ENCODE measurements at places on chromosomes 13 and 19.

DNA sequence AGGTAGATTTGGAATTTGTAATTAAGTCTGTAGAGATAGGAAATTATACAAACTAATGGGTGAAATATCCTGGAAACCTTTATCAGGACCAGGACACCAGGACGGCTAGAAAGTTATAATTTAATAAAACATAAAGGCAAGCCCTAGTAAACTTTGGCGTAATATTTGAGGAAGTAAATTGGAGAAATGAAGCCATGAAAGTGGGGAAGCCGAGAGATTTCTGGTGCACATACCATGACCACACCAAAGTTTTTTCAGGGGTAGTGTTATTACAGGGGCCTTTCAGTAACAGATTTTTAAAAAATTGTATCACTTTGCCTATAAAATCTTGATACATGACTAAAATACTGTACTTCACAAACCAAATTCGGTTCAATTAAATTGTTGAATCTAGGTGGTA lies 54.7 kb upstream of the URAD start:
- no peak for DNase-seq

- no peak for DNase-seq
These were observed 91.1 kb downstream of the ZC3H13 start for GRCh38 chr13:45961468-45961867.

DNA sequence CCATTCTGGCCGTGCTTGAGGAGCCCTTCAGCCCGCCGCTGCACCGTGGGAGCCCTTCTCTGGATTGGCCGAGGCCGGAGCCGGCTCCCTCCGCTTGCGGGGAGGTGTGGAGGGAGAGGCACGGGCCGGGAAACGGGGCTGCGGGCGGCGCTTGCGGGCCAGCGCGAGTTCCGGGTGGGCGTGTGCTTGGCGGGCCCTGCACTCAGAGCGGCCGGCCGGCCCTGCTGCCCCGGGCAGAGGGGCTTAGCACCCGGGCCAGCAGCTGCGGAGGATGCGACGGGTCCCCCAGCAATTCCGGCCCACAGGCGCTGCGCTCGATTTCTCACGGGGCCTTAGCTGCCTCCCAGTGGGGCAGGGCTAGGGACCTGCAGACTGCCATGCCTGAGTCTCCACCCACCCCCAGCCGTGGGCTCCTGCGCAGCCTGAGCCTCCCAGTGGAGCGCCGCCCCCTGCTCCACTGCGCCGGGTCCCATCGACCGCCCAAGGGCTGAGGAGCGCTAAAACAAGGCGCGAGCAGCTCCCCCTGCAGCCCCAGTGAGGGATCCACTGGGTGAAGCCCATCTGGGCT lies 76.5 kb downstream of the PCDH20 start:
- DNase-seq = no peak

DNA sequence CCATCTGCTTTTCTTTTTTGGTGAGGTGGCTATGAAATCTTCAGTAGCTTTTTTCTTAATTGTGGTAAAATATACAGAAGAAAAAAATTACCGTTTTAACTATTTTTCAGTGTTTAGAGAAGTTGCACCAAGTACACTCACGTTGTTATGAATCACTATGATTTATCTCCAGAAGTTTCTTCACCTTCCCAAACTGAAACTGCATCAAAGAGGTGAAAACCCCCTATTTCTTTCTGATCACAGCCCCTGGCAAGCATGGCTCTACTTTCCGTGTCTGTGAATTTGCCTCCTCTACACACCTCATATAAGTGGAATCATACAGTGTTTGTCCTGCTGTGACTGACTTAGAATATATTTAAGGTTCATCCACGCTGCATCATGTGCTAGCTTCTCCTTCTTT lies 15.6 kb upstream of the SIGLEC10 start:
- DNase-seq = no peak

- DNase-seq = no peak
These were observed 291.9 kb upstream of the HTR2A start for GRCh38 chr13:47188802-47189201.

GRCh38 chr19:47492571-47493377 lies 8.8 kb upstream of the KPTN start:
- no peak for DNase-seq
